Umbilical cord (tissue), 2 donors: ENCODE measurements at places on chromosomes 4 and X.
A peak's percentile ranks its signal among the peaks of the same experiment; 100 is the strongest.

DNA sequence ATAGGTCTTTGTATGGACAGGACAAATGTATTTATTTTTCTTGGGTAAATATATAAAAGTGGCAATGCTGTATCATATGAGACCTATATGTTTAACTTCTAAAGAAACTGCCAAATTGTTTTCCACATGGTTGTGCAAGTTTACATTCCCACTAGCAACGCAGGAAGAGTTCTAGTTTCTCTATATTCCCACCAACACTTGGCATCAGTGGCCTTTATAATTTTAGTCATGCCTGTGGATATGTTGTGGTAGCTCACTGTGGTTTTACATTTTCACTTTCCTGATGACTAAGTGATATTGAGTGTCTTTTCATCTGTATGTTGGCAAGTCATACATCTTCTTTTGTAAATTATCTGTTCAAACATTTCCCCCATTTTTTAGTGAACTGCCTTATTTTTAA, 126.0 kb downstream of the EMCN start:
- DNase-seq, result no peak

DNA sequence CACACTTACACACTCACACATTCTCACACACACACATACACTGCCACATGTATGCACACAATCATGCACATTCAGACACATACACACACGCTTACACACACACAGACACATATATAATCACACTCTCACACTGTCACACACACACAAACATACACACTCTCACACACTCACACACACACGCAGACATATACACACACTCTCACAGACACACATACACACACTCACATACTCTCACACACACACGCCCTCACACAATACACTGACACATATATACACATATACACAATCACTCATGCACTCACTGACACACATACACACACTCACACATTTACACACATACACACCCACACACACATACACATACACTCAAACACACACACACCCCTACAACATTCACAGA, 435.3 kb upstream of the FRG1 start:
- DNase-seq, result no peak

DNA sequence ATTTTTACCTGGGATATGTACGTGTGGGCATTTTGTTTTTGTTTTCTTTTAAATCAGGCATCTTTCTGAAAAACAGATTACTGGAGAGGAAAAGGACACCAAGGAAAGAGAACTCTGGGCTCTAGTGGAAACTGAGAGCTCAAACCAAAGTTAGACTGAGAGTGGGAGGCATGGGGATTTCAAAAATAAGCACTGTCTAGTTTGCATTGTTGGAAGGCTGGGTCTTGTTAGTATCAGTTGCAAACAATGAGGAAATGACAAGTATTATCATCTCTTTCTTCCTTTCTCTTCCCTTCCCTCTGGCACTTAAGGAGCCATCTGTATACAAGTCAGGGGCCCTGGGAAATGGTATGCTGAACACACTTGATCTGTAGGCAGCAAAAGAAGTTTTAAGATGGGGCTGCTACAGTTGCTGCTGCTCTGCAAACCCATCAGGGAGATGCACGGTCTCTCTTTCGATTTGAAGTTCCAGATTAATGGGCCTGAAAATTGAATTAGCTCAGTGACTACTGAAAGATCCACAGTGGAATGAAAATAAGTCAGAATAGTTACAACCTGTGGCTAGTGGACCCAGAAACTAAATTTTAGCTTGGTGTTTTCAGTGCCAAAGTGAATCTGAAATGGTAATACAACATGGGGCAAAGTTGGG, 48.0 kb upstream of the GRXCR1 start:
- no peak for DNase-seq

DNA sequence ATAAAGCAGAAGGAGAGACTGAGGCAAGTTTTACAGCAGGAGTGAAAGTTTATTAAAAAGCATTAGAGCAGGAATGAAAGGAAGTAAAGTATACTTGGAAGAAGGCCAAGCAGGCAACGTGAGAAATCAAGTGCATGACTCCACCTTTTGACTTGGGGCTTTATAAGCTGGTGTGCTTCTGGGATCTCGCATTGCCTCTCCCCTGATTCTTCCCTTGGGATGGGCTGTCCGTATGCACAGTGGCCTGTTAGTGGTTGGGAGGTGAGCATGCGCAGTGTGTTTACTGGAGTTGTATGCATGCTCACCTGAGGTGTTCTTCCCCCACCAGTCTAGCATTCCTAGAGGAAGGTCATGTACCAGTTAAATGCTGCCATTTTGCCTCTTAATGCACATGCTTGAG, 29.1 kb upstream of the C1QTNF7 start:
- no peak for DNase-seq

GRCh38 chr4:118280501-118281218, 72.1 kb downstream of the PRSS12 start:
- peak; percentile 69 for DNase-seq

- no peak for DNase-seq
These were observed 68.6 kb downstream of the RXFP1 start for GRCh38 chr4:158590306-158590705.

DNA sequence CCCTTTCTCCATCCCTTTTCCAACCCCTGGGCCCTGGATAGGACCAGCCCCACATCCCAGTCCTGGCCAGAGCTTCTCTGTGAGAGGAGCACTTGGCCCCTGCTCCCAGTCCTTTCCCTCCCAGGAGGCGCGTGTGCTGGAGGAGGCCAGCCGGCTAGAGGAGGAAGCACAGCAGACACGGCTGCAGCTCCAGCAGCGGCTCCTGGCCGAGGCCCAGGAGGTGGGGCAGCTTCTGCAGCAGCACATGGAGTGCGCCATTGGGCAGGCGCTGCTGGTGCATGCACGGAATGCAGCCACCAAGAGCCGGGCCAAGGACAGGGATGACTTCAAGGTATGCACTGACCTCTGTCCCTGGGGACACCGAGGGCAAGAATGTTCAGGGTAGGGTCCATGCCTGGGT, 87.5 kb downstream of the EVC start:
- peak; percentile 20 for DNase-seq
